ENCODE measurements at places on chromosomes 7 and 10. TPM values are rescaled to one million over a fixed set of nuclear protein-coding genes. Genes with fewer than 3 reads are reported as not detected.
A peak's percentile ranks its signal among the peaks of the same experiment; 100 is the strongest.

Gene STN1
- total RNA-seq, result 30.1 TPM

DNA sequence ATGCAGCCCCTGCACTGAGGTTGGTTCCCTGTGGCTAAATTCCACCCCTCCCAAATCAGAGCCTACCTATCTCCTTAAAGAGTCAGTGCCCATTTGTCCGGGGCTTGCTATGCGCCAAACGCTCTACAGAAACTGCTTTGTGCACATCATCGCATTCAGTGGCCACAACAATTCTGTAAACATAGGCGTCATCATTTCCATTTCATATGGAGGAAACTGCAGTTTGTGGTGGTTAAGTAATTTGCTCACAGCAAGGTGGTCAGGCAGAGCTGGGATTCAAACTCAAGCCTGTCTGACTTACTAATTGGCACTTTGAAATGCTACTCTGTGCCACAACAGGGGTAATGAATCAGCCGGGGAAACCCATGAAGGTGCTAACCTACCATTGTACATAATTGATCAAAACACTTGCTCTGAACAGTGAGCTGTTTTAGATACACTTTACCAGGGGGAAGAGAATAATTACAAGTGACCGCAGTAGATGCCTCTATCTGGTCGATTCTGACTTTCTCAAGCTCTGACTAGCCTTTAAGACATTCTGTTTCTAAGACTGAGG is 775.5 kb downstream of the LRMDA start:
- DNase-seq, result no peak

- peak; percentile 87 for DNase-seq
Measured at GRCh38 chr10:86868353-86868752, 89.1 kb downstream of the MMRN2 start.

GRCh38 chr10:26621889-26622711 is 75.4 kb upstream of the PDSS1 start:
- DNase-seq, result peak; percentile 55

- DNase-seq, result no peak
Measured at GRCh38 chr7:11681461-11681860, 150.5 kb downstream of the THSD7A start.
